Mesendoderm (in vitro differentiated cells): ENCODE measurements at places on chromosomes 16 and 17.
A peak's percentile ranks its signal among the peaks of the same experiment; 100 is the strongest.

DNA sequence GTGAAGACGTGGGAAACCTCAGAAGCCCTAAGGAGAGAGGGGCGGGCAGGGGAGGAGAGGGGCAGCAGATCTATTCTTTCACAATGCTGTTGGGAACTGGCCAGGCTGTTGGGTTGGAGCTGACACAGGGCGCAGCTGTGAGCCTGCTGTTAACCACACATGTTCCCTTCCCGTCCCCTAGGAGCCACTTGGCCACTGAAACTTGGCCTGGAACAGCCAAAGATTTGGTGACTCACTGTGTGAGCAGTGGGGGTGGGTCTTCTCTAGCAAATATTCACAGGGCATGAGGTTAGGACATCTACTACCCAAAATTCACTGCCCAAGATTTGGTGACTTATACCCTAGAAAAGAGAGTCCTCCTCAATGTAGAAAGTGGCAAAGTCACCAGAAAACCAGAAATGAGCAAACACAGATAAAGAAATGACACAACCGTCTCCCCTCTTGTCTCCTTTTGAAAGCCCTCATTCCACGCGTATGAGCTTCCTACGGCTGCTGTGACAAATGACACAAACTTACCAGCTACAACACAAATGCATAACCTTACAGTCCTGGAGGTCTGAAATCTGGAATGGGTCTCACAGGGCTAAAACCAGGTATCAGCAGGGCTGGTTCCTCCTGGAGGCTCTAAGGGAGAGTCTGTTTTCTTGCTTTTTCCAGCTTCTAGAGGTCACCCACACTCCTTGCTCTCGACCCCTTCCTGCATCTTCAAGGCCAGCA, 6.3 kb downstream of the TBC1D16 start:
- peak; percentile 60 for DNase-seq

DNA sequence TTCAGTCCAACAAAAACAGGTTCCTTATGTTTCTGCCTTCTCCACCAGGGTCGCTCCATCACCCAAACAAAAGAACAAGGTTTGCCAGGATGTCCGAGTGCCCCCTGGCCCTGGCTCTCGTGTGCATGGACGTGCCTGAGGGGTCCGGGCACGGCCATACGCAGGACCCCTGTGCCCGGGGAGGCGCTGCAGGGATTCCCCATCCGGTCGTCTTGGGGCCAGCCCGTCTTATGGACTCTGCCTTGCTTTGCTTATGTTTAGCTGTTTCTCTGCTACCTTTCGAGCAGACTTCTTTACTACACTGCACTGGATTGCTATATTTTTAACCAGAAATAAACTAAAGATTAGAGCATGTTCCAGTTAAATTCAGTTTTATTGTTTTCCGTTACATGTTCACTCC, 68.0 kb downstream of the KLHDC4 start:
- DNase-seq, result no peak

DNA sequence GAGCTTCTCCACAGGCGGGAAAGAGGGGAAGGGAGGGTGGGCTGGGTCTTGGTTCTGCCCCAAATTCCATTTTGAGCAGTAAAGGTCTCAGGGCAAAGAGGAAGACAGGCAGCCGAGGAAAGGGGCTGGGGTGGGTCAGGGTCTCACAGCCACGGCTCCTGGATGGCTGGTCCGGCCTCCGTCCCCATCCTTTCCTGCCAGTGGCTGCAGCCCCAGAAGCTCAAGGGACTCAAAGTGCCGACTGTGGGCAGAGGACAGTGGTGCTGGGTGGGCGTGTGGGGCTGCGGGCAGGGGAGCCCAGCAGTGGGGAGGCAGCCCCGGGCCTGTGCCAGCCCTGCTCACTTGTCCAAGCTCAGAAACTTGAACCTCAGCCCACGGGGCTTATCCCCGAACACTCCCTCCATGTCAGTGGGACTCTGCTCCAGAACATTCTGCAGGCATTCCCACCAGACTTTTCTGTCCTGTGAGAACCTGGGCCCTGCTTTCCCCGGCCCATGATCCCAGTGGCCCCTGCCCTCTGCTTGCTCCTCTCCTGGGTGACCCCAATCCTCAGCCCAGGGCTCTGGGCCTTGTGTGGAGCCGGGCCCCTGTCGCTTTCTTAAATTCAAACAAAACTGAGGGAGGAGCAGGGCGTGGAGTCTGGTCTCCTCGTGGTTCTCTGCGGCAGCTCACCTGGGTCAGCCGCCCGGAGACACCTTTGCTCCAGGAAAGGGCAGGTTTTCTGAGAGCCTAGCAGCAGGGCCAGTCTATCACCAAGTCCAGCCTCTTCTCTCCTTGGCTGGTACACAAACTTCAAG, 117.8 kb upstream of the METRNL start:
- DNase-seq, result no peak

DNA sequence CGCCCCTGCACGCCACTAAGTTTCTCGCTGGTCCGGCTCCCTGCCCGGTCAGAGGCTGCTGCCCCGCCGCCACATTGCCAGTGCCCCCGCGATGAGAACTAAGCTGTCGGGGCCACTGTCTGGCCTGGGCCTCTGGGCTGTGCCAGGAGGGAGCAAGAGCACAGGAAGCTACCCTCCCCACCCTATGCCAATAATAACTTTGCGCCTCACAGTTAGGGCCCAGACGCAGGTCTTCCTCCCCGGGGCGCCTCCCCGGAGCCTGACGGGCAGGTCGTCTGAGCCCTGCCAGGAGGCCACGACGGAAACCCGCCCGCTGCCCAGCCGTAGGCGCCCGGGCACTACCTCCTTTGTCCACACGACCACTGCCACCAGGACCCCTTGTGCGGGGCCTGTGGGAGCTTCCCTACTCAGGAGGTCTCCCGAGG, 1.5 kb downstream of the ZFPM1 start:
- no peak for DNase-seq

DNA sequence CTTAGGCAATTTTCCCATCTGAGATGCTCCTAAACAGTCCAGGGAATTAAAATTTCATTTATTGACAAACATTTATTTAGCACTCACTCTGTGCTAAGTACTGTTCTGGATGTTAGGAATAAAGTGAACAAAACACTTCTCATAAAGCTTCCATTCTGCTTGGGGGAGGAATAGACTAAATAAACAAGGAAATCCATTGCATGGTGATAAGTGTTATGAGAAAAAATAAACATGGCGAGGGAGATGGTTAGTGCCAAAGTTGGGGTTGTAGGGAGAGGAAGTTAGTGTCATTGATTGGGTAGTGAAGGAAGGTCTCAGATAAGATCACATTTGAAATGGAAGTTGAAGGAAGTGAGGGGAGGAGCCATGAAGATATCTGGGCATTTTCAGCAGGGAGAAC, 72.2 kb upstream of the CES5A start:
- no peak for DNase-seq
